ENCODE measurements at places on chromosomes 3 and 15.

DNA sequence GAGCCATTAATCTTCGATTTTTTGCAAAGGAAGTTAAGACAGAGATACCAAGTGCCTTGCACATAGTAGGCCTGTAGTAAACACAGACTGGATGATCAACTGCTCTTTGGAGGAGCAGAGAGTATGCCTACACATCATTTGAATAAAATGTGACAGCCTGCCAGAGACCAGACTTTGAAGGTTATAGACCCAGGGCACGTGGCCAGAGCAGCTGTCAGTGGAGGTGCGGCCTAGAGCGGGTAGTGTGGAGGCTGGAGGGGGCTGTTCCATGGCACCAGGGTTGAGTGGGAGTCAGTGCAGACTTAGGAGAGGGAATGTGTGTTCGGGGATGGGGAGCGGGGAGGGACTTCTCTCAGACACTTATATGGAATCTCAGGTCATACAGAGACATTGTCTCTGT, 80.8 kb downstream of the SMAD3 start:
- DNase-seq, result no peak

GRCh38 chr3:52036829-52037228, 19.5 kb downstream of the DUSP7 start:
- DNase-seq, result no peak

DNA sequence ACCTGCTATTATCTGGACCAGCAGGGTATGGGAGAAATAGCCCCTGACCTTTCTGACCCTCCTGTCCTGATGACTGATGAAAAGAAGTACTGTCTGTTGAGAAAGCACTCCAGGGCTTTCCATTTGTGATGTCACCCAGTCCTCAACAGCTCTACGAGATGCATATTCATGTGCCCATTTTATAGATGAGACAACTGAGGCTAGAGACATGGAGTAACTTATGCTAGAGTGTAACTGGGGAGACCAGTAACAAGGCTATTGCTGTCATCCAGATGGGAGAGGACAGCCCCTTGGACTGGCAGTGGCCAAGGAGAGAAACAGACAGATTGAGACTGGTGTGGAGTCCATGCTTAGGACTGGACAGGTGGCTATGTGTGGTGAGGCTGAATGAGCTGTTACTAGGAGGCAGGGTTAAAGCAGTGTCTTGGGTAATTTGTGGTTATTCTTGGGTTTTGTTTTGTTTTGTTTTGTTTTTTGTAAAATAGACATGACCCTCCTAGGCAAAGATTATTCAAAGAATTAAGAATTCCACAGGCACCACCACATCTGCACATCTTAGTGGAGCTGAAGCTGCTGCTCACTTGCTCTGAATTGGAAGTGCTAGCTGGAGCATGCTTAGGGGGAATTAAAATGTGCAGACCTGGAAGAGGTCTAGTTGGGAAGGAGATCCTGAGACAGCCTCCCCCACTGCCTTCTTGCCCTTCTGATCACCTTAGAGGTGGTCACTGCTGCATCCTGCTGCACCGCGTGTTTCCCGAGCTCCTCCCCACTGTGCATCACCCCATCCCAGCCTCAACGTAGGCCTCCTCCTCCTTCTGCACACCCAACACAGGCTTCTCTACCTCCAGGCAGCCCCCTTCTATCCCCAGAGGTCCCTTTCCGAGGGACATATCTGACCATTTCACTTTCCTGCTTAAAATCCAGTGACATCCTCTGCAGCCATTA, 8.4 kb downstream of the HRH1 start:
- no peak for DNase-seq

- DNase-seq, result no peak
These were observed 22.7 kb upstream of the LCTL start for GRCh38 chr15:66588537-66588936.

DNA sequence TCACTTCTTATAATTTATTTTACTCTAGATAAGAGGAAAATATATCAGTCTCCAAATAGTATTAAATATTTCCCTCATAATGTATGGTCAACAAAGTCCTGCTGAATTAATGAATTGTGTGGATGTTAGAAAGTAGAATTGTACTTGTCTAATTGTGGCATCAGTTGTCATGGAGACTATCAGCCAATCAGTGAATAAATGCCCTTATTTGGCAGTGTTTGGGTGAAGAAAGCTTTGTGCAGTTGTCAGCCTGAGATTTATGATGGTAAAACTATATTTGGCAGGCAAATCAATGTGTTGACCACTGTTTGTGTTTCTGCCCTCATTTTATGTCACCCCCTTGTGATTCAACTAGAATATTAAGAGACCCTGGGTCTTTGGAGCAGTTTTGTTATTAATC, 293.6 kb upstream of the MDFIC2 start:
- DNase-seq, result no peak

DNA sequence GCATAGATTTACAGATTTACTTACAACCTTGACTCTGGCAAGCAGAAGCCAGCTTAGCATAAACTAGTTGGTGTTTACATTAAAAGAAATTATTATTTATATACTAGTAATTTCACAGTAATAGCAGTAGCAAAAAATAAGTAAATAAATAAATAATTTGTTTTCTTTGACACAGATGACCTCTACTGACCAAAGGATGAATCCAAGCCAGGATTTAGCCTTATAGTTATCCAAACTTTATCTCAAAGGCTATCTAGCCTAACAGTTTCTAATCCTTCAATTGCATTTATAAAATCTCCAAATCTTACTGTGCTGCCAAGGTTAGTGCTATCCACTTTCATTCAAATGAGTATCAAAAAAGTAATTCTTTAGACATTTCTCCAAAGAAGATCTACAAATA, 64.3 kb downstream of the FRMD5 start:
- DNase-seq, result no peak

DNA sequence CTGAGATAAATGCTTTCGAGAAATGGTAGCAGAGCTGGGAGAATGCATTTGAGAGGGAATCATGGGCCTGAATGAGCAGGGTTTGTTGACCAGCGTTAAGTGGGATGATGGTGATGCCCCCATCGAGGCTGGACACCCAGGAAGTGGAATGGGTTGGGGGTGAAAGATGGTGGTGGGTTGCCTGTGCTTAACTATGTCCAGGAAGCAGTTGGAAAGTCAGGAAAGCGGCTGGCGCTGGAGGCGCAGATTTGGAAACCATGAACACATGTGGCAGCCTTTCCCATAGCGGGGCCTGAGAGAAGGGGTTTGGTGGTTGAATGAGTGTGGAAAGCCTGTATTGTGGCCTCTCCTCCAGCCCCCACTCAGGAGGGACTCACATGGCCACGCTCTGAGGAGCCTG, 80.7 kb downstream of the AAGAB start:
- no peak for DNase-seq

DNA sequence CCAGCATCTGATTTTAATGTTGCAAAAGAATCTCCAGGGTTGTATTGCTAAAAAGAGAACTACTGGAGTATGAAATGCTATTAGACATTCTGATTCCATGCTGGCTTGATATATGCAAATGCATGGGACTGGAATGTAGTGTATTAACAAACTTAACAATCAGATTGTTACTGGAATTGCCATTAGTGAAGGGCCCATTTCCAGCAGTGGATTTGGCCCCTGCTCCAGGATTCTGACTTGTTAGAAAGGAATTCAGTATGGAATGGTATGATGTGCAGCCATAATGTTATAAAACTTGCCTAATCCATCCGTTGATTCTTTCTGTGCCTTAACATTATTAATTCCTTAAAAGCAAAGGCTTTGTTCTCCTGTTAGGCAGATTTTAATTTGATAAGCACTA, 7.9 kb downstream of the ARRDC4 start:
- no peak for DNase-seq

DNA sequence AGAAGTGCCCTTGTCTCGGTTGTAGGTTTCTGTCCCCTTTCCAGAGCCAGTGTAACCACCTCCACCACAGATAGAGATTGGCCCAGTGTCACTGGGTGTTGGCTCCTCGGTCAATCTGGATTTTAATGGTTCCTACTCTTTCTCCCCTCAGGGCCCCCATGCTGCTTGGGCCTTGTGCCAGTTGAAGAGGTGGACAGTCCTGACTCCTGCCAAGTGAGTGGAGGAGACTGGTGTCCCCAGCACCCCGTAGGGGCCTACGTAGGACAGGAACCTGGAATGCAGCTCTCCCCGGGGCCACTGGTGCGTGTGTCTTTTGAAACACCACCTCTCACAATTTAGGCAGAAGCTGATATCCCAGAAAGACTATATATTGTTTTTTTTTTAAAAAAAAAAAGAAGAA, 75.2 kb downstream of the BOC start:
- no peak for DNase-seq

- DNase-seq, result no peak
These were observed 450.9 kb downstream of the MAGI1 start for GRCh38 chr3:65587650-65588439.

DNA sequence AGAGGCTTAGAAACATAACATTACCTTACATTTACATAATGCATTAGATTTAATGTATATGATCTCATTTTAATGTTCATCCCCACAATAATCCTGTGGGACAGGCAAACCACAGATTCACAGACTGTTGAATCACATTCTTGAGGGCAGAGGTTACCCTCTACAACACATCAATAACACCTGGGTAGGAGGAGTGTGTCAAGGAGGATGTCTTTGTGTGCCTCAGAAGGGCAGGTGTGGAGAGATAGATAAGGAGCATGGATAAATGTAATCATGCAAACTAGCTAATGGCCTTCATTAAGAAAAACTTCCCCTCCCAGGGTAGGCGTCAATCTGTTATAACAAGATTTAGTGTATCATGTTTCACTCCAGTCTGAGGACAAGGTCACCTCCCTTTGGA, 12.9 kb upstream of the MB21D2 start:
- DNase-seq, result no peak

DNA sequence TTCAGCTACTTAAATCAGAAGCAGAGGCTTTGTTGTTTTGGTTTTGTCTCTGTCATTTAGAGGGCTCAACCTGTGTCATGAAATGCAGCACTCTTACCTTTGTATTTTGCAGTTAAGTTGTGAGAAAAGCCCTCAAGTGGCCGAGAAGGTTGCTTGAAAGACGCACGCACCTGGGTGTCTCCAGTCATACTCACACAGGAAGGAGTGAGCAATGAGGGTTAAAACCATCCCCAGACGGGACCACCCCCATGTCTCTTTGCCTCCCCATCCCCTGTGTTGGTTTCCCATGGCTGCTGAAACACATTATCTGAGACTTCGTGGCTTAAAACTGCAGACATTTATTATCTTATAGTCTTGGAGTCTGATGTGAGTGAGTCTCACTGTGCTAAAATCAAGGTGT, 376.1 kb upstream of the CFAP20DC start:
- DNase-seq, result no peak

GRCh38 chr3:117303443-117303842, 593.9 kb downstream of the TUSC7 start:
- DNase-seq, result no peak

DNA sequence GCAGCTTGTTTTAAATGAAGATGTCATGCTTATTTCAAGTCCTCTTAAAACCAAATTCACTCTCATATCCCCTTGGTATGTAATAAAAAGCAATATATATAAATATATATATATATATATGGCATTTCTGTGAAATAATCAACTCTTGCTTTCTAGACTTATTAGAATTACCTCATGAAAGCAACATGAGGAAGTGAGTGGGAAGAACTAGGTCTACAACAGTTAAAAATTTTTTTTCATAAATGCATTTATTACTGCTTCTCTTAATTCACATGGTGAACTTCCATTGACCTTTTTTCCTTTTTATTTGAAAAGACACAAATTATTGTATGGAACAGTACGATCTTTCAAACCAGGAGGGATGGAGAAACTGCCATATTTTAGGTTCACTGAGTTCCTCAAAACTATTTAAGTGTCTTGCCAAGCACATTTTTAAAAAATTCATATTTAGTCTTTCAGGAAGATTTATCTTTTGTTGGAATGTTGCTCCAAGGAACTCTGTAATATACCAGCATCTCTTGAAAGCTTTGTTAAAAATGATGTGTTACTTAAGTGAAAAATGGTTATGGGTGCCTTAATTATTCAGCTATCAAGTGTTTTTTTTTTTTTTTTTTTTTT, 185.2 kb downstream of the GHSR start:
- no peak for DNase-seq

- no peak for DNase-seq
These were observed 60.5 kb upstream of the MINAR1 start for GRCh38 chr15:79371591-79371990.

- no peak for DNase-seq
These were observed 78.5 kb upstream of the SMAD3 start for GRCh38 chr15:66986951-66987350.

GRCh38 chr3:13791198-13792050, 88.4 kb downstream of the WNT7A start:
- DNase-seq, result no peak

DNA sequence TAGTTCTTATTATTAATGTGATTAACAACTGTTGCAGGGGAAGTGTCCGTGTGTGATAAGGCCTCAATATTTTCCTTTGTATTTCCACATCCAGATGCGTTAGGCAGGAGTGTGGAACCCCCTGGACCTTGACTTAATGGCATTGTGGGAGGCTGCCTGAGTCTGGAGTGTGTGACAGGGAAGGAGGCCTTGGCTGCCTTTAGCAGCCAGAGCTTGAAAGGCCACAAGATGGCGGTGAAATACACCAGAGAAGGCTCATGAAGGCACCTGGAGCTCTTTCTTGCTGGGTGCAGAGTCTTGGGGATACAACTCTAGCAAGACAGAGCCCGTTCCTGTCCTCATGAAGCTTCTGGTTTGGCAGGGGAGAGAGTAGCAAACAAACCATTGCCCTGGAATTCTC, 36.9 kb downstream of the POLR2M start:
- DNase-seq, result no peak

GRCh38 chr3:14991818-14992612, 44.6 kb downstream of the NR2C2 start:
- no peak for DNase-seq

DNA sequence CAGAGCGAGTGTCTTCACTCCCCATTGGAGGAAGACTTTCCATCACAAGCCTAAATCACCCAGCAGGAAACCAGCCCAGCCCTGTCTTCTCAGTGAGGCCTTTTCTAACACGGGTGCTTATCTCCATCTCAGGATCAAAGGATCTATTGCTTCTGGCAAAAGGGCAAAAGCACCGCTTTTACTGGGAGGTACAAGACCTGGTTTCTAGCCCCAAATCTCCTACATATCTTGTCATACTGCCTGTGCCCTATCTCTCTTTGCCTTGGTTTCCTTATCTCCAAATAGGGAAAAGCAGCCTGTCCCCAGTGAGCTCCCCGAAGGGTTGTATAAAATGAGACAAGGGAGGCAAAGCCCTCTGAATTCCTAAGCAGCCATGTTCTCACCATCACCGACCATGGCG, 5.2 kb downstream of the GLB1 start:
- DNase-seq, result no peak

- no peak for DNase-seq
These were observed 842 bp downstream of the FSTL1 start for GRCh38 chr3:120449701-120450599.

DNA sequence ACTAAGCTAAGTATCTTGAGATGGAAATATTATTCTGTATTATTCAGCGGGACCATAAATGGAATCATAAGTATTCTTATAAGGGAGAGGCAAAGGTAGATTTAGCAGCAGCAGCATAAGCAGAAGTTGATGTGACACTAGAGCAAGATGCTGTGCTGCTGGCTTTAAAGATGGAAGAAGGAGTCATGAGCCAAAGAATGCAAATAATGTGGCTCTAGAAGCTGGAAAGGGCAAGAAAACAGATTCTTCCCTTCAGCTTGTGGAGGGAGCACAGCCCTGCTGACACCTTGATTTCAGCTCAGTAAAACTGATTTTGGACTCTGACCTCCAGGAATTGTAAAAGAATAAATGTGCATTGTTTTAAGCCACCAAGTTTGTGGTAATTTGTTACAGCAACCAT, 144.2 kb upstream of the ANKRD28 start:
- no peak for DNase-seq

Measured in stimulated activated CD4-positive, alpha-beta T cell treated with anti-CD3 and anti-CD28 coated beads, Interleukin-15, amount 100 ng/mL, for 1 hour (primary cell).